Kidney (tissue), 22 donors: ENCODE measurements at places on chromosomes 1 and 21. TPM values are rescaled to one million over a fixed set of nuclear protein-coding genes. Genes with fewer than 3 reads are reported as not detected.

DNA sequence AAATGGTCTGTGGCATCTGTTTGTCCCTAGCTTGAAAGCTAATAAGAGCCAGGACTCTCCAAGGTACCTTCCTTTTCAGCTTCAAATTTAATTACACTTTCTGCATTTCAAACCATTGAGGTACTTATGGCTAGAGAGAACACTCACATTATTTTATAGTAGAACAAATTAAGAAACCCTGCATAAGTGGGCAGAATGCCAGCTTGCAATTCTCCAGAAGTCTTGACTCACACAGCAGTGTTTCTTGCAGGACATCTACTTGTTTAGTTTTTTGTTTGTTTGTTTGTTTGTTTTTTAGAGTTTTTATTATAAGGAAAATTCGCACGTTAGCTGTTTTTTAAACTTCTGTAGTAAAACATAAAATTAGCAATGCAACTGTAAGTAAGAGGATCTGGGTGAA lies 397.2 kb downstream of the NEGR1 start:
- H3K27me3 ChIP-seq = no peaks in the 10 kb centered on the region
- no peak overlapping the region for H3K27ac ChIP-seq
- DNase-seq = no peak
- H3K4me3 ChIP-seq = no peak overlapping the region
- H3K4me1 ChIP-seq = no peaks in the 10 kb centered on the region

DNA sequence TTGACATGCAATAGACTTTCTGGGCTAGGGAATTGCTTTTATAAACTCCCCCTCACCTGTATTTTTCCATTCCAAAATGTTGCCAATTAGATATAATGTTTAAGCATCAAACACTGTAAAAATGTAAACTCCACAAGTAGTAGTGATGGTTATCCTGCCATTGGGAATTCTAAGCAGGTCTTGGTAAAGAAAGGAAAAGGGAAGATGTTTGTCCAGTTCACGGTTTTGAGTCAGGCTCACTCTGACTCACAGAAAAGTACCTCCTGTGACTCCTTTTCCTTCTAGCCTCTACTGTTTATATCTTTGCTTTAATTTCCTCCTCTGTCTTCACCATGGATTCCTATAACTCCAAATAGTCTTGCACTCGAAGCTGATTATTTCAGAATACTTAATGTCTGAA lies 19.0 kb upstream of the PTPN14 start:
- H3K4me3 ChIP-seq = no peak overlapping the region
- H3K36me3 ChIP-seq = no peaks in the 10 kb centered on the region
- H3K4me1 ChIP-seq = peaks cover 12% of the 10 kb centered on the region
- H3K27ac ChIP-seq = no peak overlapping the region
- DNase-seq = no peak

LCE1B gene
- total RNA-seq = not detected

FCN3 gene
- total RNA-seq = 7.9 TPM

- no peak for DNase-seq
- peaks cover 5% of the 10 kb centered on the region for H3K4me1 ChIP-seq
- no peak overlapping the region for H3K4me3 ChIP-seq
- no peaks in the 10 kb centered on the region for H3K36me3 ChIP-seq
Measured at GRCh38 chr1:109644670-109645069, 11.2 kb upstream of the GSTM4 start.

DNA sequence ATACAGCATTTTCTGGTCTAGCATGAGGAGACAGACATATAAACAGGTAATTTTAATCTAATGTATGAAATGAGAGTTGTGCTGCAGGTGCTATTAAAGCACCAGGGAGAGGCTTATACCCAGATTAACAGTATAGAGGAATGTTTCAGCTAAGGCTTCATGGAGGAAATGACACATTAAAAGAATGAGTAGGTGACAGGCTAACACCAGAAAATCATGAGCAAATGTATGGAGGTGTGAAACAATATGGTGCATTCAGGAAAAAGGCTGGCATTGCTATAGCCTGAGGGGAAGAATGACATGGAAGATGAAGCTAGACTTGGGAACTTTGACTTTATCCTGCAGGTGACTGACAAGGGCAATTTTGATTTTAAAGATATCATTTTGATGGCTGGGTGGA lies 7.0 kb downstream of the ARPC5 start:
- no peaks in the 10 kb centered on the region for H3K4me1 ChIP-seq
- no peaks in the 10 kb centered on the region for H3K27me3 ChIP-seq
- DNase-seq = no peak
- H3K36me3 ChIP-seq = peaks cover 12% of the 10 kb centered on the region
- H3K27ac ChIP-seq = no peak overlapping the region

DNA sequence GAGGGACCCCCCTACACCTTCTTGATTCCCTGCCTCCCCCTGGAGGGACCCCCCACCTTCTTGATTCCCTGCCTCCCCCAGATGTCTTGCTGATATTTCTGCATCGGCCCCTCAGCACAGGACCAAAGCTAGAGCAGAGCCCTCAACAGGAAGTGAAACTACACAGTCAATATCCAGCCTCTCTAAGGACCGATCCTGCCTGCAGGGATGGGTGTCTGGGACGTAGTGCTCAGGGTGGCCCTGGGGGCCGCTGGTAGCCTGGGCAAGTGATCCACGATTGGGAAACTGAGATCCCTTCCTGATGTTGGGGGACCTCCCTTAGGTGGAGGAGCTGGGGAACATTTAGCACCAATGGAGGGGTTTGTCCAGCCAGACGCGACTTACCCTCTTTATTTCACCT lies 3.9 kb upstream of the LEFTY2 start:
- H3K36me3 ChIP-seq = no peaks in the 10 kb centered on the region
- no peaks in the 10 kb centered on the region for H3K27me3 ChIP-seq
- no peak overlapping the region for H3K4me3 ChIP-seq
- peaks cover 7% of the 10 kb centered on the region for H3K4me1 ChIP-seq

- H3K36me3 ChIP-seq = no peaks in the 10 kb centered on the region
- H3K27ac ChIP-seq = no peak overlapping the region
- no peaks in the 10 kb centered on the region for H3K4me1 ChIP-seq
- no peak for DNase-seq
Measured at GRCh38 chr21:24976238-24976637, 631.0 kb downstream of the MRPL39 start.

GRCh38 chr1:181674617-181675016 lies 191.3 kb downstream of the CACNA1E start:
- no peak for DNase-seq
- H3K4me3 ChIP-seq = no peak overlapping the region
- H3K27ac ChIP-seq = no peak overlapping the region
- no peaks in the 10 kb centered on the region for H3K4me1 ChIP-seq
- no peaks in the 10 kb centered on the region for H3K27me3 ChIP-seq

DNA sequence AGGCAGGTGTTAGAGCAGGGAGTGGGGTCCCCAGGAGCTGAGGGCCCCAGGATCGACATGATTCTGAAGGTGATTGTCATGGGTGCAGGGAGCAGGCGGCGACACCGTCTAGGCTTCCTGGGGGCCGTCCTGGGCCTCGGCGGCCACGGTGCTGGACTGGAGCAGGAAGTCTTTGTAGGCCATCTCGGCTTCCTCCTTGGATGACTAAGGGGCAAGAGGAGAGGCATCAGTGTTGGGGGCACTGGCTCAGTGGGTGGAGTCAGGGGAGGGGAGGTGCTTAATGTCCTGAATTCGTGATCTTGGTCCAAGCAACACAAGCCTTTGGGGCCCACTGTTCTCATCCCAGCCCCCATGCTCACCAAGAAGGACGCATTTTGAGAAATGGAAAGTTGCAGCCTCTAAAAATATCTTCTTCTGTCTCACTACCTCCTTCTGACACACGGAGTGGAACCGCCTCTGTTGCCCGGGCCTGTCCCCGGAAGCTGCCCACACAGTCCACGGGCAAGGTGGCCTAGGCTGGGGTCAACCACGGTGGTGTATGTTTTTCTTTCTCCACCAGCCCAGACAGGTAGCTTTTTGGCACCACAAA lies 8.6 kb upstream of the FCMR start:
- H3K27me3 ChIP-seq = no peaks in the 10 kb centered on the region
- H3K36me3 ChIP-seq = peaks cover 22% of the 10 kb centered on the region
- no peak overlapping the region for H3K27ac ChIP-seq
- no peak overlapping the region for H3K4me3 ChIP-seq
- DNase-seq = no peak

DNA sequence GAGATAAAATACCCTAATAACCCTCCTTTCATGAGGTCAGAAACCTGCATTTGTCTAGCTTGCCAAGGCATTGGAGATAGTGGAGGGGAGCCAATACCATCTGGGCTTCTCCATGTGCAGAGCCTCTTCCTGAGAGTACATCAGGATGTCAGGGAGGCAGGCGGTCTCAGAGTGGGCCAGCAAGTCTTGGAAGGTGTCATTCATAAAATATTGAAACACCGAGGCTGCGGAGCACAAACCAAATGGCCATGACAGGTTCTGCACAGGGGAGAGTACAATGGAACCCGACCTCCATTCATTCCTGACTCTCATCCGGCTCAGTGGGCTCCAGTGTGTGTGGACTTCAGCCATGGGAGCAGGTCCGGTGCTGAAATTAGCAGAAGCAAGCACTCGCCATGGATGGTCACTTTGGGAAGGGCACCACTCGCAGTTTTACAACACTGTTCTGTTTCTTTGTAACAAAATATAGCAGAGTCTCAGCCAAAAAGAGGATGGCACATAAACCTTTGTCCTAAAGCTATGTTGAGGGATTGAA lies 446.6 kb downstream of the SIPA1L2 start:
- H3K4me1 ChIP-seq = no peaks in the 10 kb centered on the region
- no peak for DNase-seq
- H3K36me3 ChIP-seq = no peaks in the 10 kb centered on the region
- H3K4me3 ChIP-seq = no peak overlapping the region
- H3K27me3 ChIP-seq = no peaks in the 10 kb centered on the region
- no peak overlapping the region for H3K27ac ChIP-seq

DNA sequence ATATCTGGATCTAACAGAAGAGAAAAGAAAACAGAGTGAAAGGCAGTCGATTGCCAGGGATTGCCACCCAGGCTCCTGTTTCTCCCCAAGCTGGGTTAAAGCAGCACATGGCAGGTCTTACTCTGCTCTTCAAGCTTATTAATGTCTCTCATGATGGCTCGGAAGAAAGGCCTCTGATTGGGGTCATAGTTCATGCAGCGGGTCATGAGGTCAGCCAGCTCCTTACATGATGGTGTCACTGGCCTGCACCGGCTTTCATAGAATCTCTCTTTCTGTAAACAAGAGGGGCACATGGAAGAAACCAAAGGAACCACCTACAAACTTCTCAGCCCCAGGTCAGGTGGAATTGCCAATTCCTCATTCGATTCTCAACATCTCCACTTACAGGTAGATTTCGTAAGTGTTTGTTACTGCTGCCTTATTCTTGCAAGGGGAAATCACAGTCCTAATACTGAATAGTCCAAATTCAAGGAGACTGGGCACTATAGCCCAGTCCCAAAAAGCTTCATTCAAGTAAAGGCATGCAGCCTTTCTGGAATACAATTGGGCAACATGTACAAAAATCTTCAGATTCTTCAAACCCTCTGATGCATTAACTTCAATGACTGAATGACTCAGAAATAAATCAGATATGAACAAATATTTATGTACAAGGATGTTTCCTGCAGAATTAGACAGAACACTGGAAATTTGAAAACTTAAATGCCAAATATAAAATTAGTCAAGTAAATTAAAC lies 96.6 kb downstream of the RAVER2 start:
- no peak overlapping the region for H3K4me3 ChIP-seq
- H3K27ac ChIP-seq = no peak overlapping the region
- peaks cover 8% of the 10 kb centered on the region for H3K36me3 ChIP-seq
- H3K4me1 ChIP-seq = no peaks in the 10 kb centered on the region
- DNase-seq = no peak
